ENCODE measurements at places on chromosomes 1 and 21. TPM values are rescaled to one million over a fixed set of nuclear protein-coding genes. Genes with fewer than 3 reads are reported as not detected.

- no peak overlapping the region for H3K27ac ChIP-seq
- no peak for DNase-seq
- no peaks in the 10 kb centered on the region for H3K4me1 ChIP-seq
Measured at GRCh38 chr1:70194601-70195000, 10.8 kb downstream of the LRRC40 start.

- H3K36me3 ChIP-seq: no peaks in the 10 kb centered on the region
- no peaks in the 10 kb centered on the region for H3K27me3 ChIP-seq
- no peak overlapping the region for H3K27ac ChIP-seq
- DNase-seq: no peak
- H3K4me3 ChIP-seq: no peak overlapping the region
- peaks cover 39% of the 10 kb centered on the region for H3K4me1 ChIP-seq
Measured at GRCh38 chr1:203549309-203549708, 55.4 kb downstream of the OPTC start.

DNA sequence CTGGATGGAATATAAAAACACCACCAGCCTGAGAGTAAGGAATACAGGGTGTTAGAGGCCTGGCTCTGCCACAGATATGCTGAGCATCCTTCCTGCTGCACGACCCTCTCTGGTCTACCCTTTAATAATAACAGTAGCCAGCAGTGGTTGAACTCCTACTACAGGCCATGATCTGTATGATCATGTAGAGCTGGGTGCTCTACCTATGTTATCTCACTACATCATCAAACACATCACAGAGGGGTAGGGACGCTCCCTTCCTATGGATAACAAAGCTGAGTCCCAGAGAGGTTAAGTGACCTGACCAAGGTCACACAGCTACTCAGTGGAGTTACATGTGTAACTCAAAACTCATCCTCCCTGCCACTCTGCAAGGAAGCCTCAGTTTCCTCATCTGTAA is 13.0 kb upstream of the MYOM3 start:
- no peaks in the 10 kb centered on the region for H3K36me3 ChIP-seq
- H3K27me3 ChIP-seq: no peaks in the 10 kb centered on the region
- H3K27ac ChIP-seq: no peak overlapping the region
- H3K4me3 ChIP-seq: no peak overlapping the region
- H3K4me1 ChIP-seq: peaks cover 10% of the 10 kb centered on the region

The GJC2 gene
- total RNA-seq: 6.0 TPM

- no peak overlapping the region for H3K27ac ChIP-seq
- H3K36me3 ChIP-seq: no peaks in the 10 kb centered on the region
- H3K4me1 ChIP-seq: no peaks in the 10 kb centered on the region
- no peak for DNase-seq
- no peaks in the 10 kb centered on the region for H3K27me3 ChIP-seq
Measured at GRCh38 chr1:207951652-207952051, 40.7 kb upstream of the CD34 start.

GRCh38 chr1:17849216-17849615 is 94.1 kb downstream of the ACTL8 start:
- no peak for DNase-seq
- H3K27me3 ChIP-seq: no peaks in the 10 kb centered on the region
- no peaks in the 10 kb centered on the region for H3K36me3 ChIP-seq
- H3K4me3 ChIP-seq: no peak overlapping the region

GRCh38 chr1:92444351-92444750 is 42.4 kb downstream of the GFI1 start:
- H3K4me3 ChIP-seq: no peak overlapping the region
- no peak overlapping the region for H3K27ac ChIP-seq
- DNase-seq: peak; percentile 64

The ARHGEF16 gene
- 0.98 TPM for total RNA-seq

The RPS6KA1 gene
- 16.7 TPM for total RNA-seq

The C1orf94 gene
- total RNA-seq: not detected

- no peaks in the 10 kb centered on the region for H3K4me1 ChIP-seq
- DNase-seq: no peak
- H3K27ac ChIP-seq: no peak overlapping the region
- H3K27me3 ChIP-seq: no peaks in the 10 kb centered on the region
- H3K36me3 ChIP-seq: no peaks in the 10 kb centered on the region
Measured at GRCh38 chr1:80153762-80154161, 1147.2 kb upstream of the ADGRL4 start.

DNA sequence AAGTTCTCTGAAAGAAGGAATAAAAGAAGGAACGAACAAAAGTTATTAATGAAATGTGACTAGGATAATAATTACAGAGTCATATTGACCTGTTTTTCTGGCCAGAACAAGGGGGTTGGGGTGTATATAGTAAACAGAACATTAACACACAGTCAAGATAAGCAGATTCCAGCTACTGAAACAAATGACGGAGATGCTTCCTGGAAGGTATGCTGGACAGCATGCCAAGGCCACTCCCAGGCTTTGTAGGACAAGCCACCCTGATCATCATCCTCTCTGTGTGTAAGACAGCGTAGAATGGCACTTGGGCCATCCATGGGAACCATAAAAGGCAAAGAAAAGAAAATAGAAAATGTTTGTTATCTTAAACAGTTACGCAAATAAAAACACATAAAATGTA is 120.7 kb downstream of the TGFBR3 start:
- H3K4me3 ChIP-seq: no peak overlapping the region
- no peak for DNase-seq
- peak overlapping the region; percentile 74 for H3K27ac ChIP-seq
- H3K4me1 ChIP-seq: peaks cover 31% of the 10 kb centered on the region
- H3K36me3 ChIP-seq: no peaks in the 10 kb centered on the region

DNA sequence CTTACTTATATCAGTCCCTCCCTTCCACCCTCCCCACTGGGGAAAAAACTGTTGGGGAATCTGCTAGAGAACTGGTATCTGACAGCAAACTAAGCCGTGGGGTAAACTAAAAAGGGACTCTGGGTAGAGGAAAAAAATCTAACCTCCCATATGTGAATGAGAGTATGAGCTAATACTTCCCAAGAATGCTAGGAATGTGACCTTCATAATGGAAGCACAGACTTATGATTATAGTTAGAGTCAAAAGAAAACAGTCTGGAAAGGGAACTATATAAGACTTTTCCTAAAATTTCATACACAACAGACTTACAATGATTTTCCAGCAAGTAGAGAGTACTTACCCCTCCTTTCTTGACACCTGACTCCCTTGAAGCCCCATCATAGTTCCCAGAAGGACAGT is 23.0 kb upstream of the RBBP5 start:
- no peaks in the 10 kb centered on the region for H3K27me3 ChIP-seq
- no peak for DNase-seq
- peaks cover 41% of the 10 kb centered on the region for H3K36me3 ChIP-seq
- peaks cover 30% of the 10 kb centered on the region for H3K4me1 ChIP-seq
- no peak overlapping the region for H3K4me3 ChIP-seq

The CNTN2 gene
- total RNA-seq: 3.3 TPM

The SETSIP gene
- not detected for total RNA-seq

DNA sequence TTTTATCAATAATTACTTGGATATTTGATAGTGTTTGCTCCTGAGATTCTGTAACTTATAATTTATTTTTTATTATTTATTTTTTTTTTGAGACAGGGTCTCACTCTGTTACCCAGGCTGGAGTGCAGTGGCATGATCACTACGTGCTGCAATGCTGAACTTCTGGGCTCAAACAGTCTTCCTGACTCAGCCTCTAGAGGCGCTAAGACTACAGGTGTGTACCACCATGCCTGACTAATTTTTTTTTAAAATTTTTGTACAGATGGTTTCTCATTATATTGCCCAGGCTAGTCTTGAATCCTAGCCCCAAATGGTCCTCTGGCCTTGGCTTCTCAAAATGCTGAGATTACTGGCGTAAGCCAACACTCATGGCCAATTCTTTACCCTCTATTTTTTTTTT is 845.5 kb upstream of the ADGRL4 start:
- no peak for DNase-seq
- H3K4me1 ChIP-seq: no peaks in the 10 kb centered on the region
- no peaks in the 10 kb centered on the region for H3K27me3 ChIP-seq
- no peaks in the 10 kb centered on the region for H3K36me3 ChIP-seq

GRCh38 chr1:40389871-40390560 is 16.5 kb downstream of the SMAP2 start:
- no peaks in the 10 kb centered on the region for H3K27me3 ChIP-seq
- H3K4me1 ChIP-seq: peaks cover 40% of the 10 kb centered on the region
- peak overlapping the region; percentile 6 for H3K4me3 ChIP-seq
- peak overlapping the region; percentile 33 for H3K27ac ChIP-seq
- H3K36me3 ChIP-seq: no peaks in the 10 kb centered on the region

DNA sequence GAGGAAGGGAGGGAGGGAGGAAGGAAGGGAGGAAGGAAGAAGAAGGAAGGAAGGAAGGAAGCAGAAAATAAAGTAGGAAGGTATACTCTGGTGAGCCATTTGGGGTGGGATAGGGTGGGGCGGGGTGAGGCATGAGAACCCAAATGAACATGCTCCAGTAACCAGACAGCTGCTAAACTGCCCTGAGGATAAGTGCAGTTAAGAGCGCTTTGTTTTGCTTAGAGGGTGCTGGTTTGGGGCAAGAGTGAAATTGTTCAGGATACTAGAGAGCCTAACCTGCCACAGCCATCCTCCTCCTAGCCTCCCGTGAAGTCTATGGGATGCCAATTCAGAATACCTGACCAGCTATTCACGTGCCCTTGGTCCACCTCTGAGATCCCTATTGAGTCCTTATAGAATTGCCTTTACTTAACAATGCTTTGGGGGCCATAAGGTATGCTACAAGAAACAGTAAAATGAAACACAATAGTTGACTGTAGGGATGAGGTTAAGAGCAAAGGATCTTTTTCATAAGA is 59.0 kb upstream of the ATF3 start:
- H3K4me1 ChIP-seq: no peaks in the 10 kb centered on the region
- DNase-seq: no peak
- H3K36me3 ChIP-seq: no peaks in the 10 kb centered on the region
- no peaks in the 10 kb centered on the region for H3K27me3 ChIP-seq

- no peak overlapping the region for H3K4me3 ChIP-seq
- H3K27ac ChIP-seq: no peak overlapping the region
- H3K4me1 ChIP-seq: peaks cover 16% of the 10 kb centered on the region
- H3K36me3 ChIP-seq: no peaks in the 10 kb centered on the region
- H3K27me3 ChIP-seq: no peaks in the 10 kb centered on the region
Measured at GRCh38 chr1:19038732-19039131, 82.3 kb upstream of the IFFO2 start.

GRCh38 chr1:35192056-35192852 is 691 bp downstream of the SFPQ start:
- no peak for DNase-seq
- H3K4me3 ChIP-seq: peak overlapping the region; percentile 98
- peaks cover 51% of the 10 kb centered on the region for H3K4me1 ChIP-seq
- no peaks in the 10 kb centered on the region for H3K27me3 ChIP-seq

GRCh38 chr21:26394341-26394740 is 178.7 kb downstream of the CYYR1 start:
- no peaks in the 10 kb centered on the region for H3K36me3 ChIP-seq
- H3K4me3 ChIP-seq: no peak overlapping the region
- H3K27ac ChIP-seq: no peak overlapping the region
- no peaks in the 10 kb centered on the region for H3K27me3 ChIP-seq
- no peak for DNase-seq
- no peaks in the 10 kb centered on the region for H3K4me1 ChIP-seq

DNA sequence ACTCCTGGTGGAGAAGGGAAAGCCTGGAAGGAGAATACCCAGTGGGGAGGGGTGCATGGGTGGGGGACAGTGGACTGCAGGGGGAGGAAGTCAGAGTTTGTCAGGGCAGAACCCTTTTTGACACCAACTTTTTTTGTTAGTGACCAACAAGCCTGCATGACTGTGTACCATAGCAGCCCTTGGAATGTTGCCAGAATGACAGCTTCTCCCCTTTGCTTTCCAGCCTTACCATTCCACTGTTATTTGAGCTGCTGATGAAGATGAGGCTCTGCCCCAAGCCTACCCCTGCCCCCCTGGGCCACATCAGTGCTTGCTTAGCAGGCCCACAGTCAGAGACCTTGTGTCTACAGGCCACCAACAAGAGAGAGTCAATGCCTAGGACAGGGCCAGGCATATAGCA is 341.2 kb downstream of the HHAT start:
- no peaks in the 10 kb centered on the region for H3K4me1 ChIP-seq
- DNase-seq: no peak

The PADI2 gene
- 0.39 TPM for total RNA-seq

GRCh38 chr1:47687631-47688460 is 250.0 kb downstream of the FOXD2 start:
- no peaks in the 10 kb centered on the region for H3K27me3 ChIP-seq
- no peak overlapping the region for H3K4me3 ChIP-seq
- DNase-seq: no peak
- H3K27ac ChIP-seq: no peak overlapping the region

DNA sequence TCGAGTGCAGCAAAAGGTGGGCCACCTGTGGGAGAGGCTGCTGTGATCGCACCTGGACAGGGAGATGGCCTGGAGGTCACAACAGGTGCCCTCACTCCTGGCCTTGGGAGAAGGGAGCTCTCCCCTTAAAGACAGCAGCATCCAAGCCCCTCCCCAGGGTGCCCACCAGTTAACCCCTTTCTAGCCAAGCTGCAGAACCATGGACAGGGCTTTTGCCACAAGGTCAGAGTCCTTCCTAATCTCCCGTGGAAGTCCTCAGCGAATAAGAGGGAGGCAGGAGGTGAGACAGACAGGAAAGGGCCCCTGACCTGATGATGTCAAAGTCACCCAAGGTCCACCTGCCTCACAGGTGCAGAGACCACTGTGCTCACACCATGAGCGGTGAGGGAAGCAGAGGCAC is 1.7 kb downstream of the CNTN2 start:
- H3K4me3 ChIP-seq: no peak overlapping the region
- peaks cover 18% of the 10 kb centered on the region for H3K4me1 ChIP-seq
- DNase-seq: no peak
- no peak overlapping the region for H3K27ac ChIP-seq
- no peaks in the 10 kb centered on the region for H3K36me3 ChIP-seq

The PRR9 gene
- not detected for total RNA-seq

GRCh38 chr21:45516671-45517151 is 25.5 kb downstream of the SLC19A1 start:
- no peaks in the 10 kb centered on the region for H3K36me3 ChIP-seq
- no peaks in the 10 kb centered on the region for H3K4me1 ChIP-seq
- H3K4me3 ChIP-seq: no peak overlapping the region
- no peaks in the 10 kb centered on the region for H3K27me3 ChIP-seq

The RCC2 gene
- total RNA-seq: 21.0 TPM

GRCh38 chr1:233379869-233380438 is 52.4 kb downstream of the MAP3K21 start:
- no peak overlapping the region for H3K4me3 ChIP-seq
- no peaks in the 10 kb centered on the region for H3K4me1 ChIP-seq
- H3K27ac ChIP-seq: no peak overlapping the region
- H3K36me3 ChIP-seq: no peaks in the 10 kb centered on the region

- no peak for DNase-seq
- H3K27me3 ChIP-seq: no peaks in the 10 kb centered on the region
- H3K4me1 ChIP-seq: no peaks in the 10 kb centered on the region
- H3K36me3 ChIP-seq: no peaks in the 10 kb centered on the region
- H3K4me3 ChIP-seq: no peak overlapping the region
Measured at GRCh38 chr1:94122201-94122970, 1.4 kb upstream of the ABCA4 start.

DNA sequence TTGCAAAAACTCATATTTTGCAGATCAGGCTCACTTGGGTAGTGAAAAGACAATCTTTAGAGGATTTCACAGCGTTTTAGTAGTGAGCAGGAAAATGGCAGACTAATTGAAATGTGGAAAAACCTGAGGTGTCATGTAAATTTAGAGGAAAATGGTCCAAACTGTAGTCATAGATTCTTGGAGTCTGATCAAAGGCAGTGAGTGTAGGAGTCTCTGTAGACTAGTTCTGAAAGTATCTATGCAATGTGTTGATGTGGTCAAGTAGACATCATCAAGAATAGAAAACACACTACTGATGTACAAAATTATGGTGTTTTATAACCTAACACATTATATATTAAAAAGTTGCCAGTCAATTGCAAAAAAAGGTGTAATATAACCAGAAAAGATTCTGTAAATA is 143.2 kb upstream of the C1orf105 start:
- no peaks in the 10 kb centered on the region for H3K27me3 ChIP-seq
- no peak for DNase-seq
- H3K4me1 ChIP-seq: peaks cover 12% of the 10 kb centered on the region
- H3K4me3 ChIP-seq: no peak overlapping the region
- no peaks in the 10 kb centered on the region for H3K36me3 ChIP-seq
- no peak overlapping the region for H3K27ac ChIP-seq

The TLR5 gene
- 5.1 TPM for total RNA-seq

Measured in esophagus muscularis mucosa (tissue), 4 donors.